ENCODE measurements at places on chromosomes 7 and 10.

DNA sequence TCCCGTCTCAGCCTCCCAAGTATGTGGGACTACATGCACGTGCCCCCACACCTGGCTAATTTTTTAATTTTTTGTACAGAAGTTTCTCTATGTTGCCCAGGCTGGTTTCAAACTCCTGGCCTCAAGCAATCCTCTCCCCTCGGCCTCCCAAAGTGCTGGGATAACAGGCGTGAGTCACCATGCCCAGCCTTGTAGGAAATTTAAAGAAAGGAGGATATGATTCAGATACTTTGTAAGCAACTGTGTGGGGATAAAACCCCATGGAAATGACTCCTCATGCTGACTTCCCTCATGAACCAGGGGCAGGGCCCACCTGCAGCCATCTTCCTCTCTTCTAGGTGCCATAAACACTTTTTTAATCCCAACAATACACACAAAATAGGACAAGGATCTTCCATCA is 50.2 kb downstream of the APBB1IP start:
- no peak for DNase-seq

GRCh38 chr7:19519443-19520021 is 189.3 kb downstream of the POLR1F start:
- DNase-seq: peak; percentile 29

DNA sequence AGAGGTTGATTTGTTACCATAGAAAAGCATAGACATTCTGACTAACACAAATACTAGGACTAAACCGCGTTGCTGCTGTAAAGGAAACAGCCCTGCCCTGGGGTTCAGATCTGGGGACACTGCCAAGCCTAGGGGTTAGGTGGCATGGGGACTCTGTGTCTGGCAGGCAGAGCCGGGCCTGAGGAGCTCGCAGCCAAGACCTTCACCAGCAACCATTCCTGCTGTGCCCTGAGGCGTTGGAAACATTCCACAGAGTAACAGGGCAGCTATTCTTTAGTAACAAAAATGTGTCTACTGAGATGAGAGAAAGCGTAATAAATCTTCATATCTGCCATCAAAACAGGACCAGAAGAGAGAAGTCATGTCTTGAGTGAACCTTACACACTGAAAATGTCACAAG is 280.5 kb downstream of the POM121L12 start:
- no peak for DNase-seq

GRCh38 chr10:95663496-95663895 is 7.0 kb upstream of the ALDH18A1 start:
- no peak for DNase-seq

GRCh38 chr7:87570178-87570577 is 30.5 kb downstream of the ABCB1 start:
- no peak for DNase-seq

DNA sequence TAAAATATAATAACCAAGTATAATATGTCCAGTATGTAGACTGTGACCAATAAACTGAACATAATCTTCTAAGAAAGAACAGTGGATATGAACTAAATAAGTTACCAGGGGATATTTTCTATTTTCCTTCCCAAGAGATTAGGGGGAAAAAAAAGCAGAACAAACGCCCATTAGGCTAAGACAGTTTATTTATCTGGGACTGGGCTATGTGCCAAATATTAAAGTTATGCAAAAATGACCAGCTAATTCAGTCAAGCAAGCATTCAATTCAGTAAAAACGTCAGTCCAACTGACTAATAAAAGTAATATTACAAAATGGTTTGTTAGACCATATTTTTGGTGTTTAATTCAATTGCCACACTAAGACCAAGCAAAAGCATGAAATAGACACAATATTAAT is 122.2 kb downstream of the TSPAN12 start:
- DNase-seq: peak; percentile 24

GRCh38 chr7:48105045-48105444 is 16.0 kb downstream of the UPP1 start:
- no peak for DNase-seq

- no peak for DNase-seq
Measured at GRCh38 chr7:158166386-158167340, 421.0 kb downstream of the PTPRN2 start.

GRCh38 chr7:1470901-1471300 is 11.6 kb upstream of the MICALL2 start:
- no peak for DNase-seq

DNA sequence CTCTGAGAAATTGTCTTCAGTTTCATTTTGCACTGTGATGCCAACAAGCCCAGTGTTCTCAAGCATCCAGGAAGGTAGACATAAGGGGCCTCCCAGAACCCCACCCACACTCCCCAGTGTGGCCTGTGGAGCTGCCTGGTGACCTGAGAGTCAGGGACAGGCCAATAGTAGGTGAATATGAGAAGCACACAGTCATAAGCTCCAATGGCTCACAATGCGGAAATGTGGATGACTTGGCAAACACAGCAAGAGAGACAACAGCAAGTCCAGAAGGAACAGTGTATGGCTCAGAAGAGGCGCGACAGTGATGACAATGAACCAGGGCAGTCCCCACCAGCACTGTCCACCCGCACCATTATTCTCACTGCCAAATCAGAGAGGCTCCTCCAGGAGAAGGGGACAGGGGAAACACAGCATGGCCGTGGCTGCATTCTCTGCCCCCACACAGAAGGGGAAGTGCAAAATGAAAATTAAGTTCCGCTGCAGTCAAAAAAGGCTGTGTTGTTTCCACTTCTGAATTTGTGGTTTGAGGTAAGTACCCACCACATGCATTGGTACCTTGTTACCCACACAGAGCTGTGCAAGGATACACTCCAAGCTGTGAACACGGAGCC is 419.8 kb downstream of the GRID1 start:
- peak; percentile 12 for DNase-seq

DNA sequence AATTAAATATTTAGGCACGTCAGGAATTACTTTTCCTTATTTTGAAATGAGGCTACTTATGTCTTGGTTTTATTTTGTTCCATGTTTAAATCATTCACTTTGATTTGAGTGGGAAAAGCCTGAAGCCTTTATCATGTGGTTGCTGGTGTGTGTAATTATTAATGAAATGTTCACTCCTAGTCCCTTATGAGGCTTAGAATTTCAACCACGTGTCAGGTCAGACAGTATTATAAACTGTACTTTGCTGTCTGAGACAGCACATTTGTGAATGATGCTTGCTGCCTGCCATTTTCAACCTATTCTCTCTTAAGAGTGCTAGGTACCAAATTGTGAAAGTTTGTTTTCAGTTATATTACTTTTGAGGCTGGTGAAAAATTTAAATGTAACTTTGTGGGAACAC is 58.9 kb downstream of the COL17A1 start:
- no peak for DNase-seq

DNA sequence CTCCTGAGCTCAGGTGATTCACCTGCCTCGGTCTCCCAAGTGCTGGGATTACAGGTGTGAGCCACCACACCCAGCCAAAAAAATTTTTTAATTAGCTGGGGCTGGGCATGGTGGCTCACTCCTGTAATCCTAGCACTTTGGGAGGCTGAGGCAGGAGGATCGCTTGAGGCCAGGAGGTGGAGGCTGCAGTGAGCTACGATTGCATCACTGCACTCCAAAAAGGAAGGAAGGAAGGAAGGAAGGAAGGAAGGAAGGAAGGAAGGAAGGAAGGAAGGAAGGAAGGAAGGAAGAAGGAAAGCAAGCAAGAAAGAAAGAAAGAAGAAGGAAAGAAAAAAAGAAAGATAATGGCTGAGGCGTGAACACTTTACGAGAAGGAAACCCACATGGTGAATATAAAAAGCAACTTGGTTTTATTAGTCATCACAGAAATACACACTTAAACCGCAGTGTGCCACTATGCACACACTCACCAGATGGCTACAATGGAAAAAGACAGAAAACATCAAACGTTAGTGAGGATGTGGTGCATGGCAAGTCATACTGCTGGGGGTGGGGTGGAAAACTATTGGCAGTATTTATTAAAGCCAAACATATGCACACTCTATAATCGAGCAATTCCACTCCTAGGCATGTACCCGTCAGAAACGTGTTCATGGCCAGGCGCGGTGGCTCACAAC is 4.4 kb upstream of the CCL26 start:
- peak; percentile 62 for DNase-seq

DNA sequence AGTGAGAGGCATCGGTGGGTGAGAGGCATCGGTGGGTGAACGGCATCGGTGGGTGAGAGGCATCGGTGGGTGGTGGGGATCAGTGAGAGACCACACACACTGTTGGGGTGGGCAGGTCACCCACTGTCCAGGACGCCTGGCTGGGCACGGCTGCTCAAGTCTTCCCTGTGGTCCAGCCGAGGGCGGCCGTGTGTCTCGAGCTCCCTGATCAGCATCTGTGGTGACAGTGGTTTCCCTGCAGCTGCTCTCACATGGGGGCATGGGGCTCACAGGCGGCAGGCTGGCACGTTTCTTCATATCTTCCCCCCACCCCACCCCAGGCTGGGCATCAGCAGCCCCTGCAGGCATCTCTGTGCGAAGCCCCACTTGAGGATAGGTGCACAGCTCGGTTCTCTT is 78.2 kb downstream of the NKX6-2 start:
- no peak for DNase-seq

- no peak for DNase-seq
Measured at GRCh38 chr10:23892296-23892695, 316.6 kb upstream of the KIAA1217 start.

- DNase-seq: no peak
Measured at GRCh38 chr7:44288811-44289340, 36.5 kb downstream of the CAMK2B start.

- no peak for DNase-seq
Measured at GRCh38 chr7:35617041-35617440, 77.9 kb downstream of the HERPUD2 start.

DNA sequence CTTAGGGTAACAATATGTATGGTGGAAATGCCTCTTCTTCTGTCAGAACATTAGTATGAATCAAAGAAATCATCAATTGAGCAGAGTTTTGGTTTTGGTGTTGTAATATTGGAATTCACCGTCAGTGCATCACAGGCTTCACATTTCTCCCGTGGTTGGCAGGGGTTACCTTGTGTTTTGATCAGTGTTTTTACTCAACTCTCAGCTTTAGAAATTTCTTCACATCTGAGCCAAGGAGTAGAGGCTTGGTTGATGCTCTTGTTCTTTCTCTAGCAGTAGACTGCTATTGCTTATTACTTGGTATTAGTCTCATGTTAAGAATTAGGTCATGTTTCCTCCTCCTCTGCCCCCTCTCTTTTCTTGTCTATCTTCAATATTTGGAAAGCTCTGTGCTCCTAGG is 188.8 kb upstream of the SMIM30 start:
- no peak for DNase-seq

DNA sequence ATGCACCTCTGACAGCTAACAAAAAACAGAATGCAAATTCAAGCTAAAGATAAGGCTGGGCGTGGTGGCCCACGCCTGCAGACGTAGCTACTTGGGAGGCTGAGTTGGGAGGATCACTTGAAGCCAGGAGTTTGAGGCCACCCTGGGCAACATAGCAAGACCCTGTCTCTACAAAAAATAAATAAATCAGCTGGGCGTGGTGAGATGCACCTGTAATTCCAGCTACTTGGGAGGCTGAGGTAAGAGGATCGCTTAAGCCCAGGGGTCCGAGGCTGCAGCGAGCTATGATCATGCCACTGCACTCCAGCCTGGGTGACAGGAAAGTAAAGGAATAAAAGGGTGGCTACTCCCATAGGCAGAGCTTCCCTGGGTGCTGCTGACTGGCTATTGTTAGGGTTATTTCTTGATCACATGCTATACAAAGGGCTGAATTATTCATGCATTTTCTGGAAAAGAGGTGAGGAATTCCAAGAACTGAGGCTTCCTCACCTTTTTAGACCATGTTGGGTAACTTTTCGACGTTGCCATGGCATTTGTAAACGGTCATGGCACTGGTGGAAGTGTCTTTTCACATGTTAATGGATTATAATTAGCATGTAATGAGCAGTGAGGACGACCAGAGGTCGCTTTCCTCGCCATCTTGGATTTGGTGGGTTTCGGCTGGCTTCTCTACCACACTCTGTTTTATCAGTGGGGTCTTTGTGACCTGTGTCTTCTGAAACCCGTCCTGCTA is 6.9 kb upstream of the PSMG3 start:
- no peak for DNase-seq

DNA sequence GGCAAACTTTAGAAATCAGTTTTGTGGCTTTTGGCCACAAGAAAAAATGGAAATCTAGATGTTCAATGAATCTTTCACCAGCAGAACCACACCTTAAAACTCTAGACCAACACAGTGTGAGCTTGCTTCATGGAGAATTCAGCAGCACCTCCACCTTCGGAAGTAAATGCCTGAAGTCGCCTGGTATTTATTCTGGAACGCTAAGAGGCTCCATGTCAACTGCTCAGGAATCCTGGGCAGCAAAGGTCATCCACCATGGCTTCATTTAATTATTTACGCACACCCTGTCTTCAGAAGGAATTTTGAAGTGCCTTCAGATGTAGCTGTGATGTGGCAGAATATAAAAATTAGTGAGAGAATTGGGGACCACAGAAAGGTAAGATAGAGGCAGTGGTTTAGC is 167.7 kb downstream of the GFRA1 start:
- no peak for DNase-seq

GRCh38 chr7:151687523-151688235 is 168.0 kb upstream of the RHEB start:
- DNase-seq: no peak

DNA sequence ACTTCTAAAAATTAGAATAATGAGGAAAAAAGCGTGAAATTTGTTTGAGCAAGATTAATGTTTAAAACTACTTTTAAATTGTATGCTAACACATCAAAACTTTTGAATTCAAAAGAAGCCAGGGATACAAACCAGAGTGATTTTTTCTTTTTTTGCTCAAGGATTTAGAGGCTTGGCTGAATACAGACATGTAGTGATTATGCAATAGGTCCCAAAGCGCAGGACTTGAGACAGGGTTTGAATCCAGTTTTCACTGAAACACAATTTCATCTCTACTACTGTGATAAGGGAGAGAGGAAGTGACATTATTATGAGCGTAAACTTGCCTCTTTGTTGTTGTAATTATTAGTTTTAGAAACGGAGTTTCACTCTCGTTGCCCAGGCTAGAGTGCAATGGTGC is 207.3 kb downstream of the ZNF33B start:
- DNase-seq: no peak

DNA sequence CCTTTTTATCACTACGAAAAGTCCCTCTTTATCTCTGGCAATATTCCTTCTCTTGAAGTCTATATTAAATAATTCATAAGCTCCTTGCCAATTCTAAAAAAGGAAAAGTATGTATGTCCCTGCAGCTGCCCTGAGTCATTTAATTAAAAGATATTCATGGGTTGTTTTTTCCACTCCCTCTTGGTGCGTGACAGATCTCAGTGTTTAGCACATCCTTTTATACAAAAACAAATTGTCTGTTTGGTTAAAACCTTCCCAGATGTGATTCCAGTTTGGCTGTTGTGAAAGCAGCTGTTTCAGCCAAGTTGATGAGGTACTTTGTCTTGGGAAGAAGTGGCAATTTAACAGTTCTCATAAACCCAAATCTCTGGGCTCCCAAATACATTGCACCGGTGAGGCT is 33.8 kb upstream of the PRLHR start:
- no peak for DNase-seq

- DNase-seq: peak; percentile 71
Measured at GRCh38 chr10:123911866-123912265, 20.3 kb upstream of the CPXM2 start.
